ENCODE measurements at places on chromosomes 11 and 22.
A peak's percentile ranks its signal among the peaks of the same experiment; 100 is the strongest.

- DNase-seq = no peak
Observed at GRCh38 chr22:40023341-40023841, 28.6 kb downstream of the FAM83F start.

GRCh38 chr11:40819230-40819629 lies 640.2 kb downstream of the LRRC4C start:
- DNase-seq = no peak

DNA sequence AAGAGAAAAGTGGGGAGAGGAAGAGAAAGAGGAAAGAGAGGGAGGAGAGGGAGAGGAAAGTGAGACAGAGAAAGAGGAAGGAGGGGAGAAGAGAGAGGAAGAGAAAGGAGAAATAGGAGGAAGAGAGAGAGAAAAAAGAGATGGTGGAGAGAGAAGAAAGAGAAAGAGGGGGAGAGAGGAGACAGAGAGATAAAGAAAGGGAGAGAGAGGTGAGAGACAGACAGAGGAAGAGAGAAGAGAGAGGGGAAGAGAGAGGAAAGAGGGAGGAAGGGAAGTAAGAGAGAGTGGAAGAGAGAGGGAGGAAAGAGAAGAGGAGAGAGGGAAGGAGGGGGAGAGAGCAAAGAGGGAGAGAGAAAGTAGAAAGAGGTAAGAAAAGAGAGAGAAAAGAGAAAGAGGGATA lies 9.4 kb upstream of the SEZ6L start:
- no peak for DNase-seq

GRCh38 chr11:97729546-97730272 lies 1291.0 kb upstream of the CNTN5 start:
- DNase-seq = no peak

DNA sequence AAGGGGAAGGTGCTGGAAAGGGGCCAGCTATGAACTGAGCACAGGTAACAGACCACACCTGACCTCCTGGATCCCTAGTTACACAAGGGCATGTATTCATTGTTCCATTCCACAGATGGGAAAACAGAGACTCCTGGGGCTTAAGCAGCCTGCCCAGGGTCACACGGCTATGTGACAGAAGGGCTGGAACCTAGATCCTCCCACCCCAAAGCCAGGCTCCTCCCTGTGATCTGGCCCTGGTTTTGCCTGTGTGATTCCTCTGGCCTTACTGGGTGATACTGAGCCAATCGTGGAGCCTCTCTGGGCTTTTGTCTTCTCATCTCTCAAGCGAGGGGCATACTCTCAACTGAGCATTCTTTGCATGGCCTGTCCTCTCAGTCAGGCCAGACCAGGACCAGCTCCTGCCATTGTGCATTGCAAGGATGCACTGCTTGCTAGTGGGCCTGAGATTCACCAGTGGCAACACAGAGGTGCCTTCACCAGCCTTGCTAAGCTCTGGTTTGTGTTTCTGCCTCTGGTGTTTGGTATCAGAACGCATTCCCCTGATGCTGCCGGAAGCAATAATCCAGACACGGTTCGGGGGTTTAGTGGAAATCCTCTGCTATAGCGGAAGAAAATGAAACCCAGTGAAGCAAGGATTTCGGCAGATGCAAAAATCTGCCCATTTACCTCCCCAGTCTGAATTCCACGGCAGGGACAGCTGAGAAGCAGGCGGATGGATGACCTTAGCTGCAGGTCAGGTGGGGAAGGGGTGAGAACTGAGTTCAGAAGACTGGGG lies 226.6 kb downstream of the ST3GAL4 start:
- no peak for DNase-seq

DNA sequence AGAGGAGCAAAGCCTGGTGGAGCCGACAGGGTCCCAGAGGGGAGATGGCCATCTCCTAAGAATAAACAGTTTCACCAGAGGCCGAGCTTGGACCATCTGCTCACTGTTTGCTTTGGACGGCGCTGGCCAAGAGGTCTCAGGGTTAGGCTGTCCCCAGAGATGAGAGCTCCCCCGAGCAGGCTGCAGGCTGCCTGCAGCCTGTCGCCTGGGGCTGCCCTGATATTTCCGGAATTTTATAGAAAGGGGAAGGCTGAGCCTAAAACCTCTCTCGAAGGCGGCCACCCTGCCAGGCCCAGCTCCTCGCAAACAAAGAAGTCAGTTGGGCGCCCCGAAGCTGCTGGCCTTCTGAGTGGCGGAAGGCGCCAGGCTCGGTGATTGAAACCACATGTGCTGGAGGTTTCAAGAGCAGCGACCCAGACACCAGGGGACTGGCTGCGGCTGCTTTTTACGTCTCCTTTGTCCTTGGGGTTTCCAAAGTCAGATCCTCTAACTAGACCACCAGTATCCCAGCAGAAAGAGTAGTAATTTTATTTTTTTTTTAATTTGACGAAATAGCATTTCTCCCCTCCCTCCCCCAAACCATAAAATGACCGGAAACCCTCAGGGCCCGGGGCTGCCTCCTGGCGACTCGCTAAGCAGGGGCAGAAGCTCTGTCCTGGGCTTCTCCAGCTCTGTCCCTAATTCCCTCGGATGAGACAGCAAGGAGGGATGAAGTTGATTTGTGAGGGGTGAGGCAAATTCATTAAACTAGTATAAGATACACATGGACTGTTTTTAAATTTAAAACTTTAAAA lies 57.4 kb downstream of the CLMP start:
- DNase-seq = peak; percentile 10

DNA sequence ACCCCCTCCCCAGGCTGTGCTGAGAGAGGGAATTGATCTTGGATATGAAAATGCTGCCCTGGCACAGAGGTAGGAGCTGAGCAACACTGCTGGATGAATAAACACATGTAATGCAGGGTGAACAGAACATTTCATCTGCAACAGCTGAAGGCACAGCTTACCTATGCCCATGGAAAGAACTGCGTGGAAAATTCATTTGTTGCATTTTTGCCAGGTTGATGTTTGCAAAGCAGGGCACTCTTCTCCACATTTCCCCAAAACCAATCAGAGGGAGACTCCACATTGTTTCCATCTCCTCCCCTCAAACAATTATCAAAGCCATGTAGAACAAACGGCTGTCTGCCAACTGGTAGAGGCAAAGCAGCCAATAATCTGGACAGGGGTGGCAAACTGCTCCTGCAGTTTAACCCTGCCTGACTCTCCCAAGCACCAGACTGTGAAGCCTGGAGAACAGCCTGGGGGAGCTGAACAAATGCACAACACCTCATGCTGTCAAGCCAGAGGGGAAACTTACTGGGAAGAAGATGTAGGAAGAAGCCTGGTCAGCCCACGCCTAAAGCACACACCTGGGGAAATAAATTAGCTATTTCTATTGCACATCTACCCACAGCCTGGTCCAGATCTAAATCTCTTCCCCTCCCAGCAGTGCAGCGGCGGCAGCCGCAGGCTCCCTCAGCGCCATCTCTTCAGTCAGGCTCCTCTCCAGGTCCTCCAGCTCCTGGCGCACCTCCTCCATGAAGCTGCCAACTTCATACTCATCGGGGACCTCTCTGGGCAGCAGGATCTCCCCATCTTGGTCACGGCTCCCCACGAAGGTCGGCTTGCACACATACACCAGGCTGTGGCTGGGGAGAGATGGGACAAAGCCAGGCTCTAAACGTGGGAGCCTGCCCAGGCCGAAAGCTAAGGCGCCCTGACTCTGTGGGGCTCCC lies 44.3 kb downstream of the DKK3 start:
- peak; percentile 78 for DNase-seq

GRCh38 chr22:49725516-49725915 lies 102.2 kb downstream of the BRD1 start:
- DNase-seq = no peak

GRCh38 chr11:126112547-126112946 lies 49.9 kb upstream of the CDON start:
- no peak for DNase-seq

DNA sequence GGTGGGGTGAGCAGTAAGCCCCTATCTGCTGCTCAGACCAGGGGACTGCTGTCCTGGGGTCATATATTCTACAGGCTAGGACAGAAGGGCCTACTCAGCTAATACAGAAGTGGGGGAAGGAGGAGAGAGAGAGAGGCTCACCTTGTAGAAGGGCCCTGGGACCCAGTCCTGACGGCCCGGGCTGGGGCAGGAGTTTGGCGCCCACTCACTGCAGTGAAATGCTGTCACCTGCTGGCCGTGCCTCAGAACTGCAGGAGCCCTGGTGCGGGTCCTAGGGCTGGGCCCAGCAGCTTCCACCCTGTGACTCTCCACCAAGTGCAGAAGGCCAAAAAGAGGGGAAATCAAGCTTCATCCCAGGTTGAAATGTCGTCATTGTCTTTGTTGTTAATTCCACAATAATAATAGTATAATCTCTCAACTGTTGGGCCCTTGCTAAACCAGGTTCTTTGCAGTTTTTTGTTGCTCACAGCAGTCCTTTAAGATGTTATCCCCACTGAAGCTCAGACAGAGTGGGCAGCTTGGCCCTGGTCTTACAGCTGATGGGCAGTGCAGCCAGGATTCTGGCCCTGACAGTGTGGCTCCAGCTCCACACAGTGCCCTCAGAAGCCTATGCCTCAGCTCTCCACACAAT lies 29.6 kb downstream of the TRIM29 start:
- DNase-seq = peak; percentile 74

DNA sequence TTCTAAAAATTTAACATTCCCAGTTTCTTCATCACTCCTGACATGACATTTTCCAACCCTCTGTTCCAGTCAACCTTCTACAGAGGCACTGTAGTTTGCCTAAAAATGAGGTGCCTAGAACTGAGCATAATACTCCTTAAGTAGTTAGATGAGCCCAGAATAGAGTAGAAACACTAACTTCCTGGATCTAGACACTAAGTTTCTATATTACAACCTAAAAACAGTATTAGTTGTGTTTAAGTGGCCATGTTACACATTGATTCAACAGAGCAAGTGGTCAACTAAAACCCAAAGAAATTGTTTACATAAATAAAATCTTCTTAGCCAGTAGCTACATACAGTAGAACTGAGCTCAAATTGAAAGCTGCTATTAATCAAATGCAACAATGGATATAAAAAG lies 1.3 kb downstream of the HPS5 start:
- no peak for DNase-seq

GRCh38 chr22:19201869-19202798 lies 23.6 kb upstream of the SLC25A1 start:
- no peak for DNase-seq
